Stimulated activated CD8-positive, alpha-beta memory T cell treated with anti-CD3 and anti-CD28 coated beads, Interleukin-4, amount 100 ng/mL, for 4 hours (primary cell): ENCODE measurements at places on chromosomes 11 and 22.

GRCh38 chr22:26169315-26170111 lies at the start of gene SEZ6L:
Gene SEZ6L, plus strand, starts transcription at chr22:26169462. Its CDS starts 208 bp downstream, at chr22:26169670.
- DNase-seq = no peak

- DNase-seq = peak; percentile 33
These were observed 1.7 kb upstream of the DDX6 start for GRCh38 chr11:118792570-118793124.

GRCh38 chr11:94546162-94546470 lies 2.4 kb downstream of the FUT4 start:
- DNase-seq = no peak

DNA sequence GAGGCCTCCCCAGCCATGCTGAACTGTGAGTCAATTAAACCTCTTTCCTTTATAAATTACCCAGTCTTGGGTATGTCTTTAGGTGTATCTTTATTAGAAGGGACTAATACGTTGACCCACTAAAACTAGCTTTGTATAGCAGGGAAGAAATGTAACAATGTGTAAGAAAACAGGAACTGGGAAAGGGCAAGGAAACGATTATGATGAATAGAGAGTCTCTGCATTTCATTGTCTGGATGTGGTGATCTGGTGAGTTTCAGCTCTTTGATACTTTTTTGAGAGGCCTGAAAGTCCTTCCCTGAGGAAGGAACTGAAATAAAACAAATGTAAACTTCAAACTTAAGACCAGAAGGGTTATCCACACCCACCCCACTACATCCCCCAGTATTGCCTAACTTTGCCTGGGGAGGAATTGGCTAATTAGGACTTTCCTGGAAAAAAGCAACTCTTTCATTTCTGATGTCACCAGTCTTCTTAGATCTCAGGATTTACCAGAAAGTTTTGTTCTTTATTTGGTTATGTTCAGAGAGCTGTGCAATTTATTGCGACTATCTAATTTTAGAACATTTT lies 119.0 kb downstream of the LDLRAD3 start:
- DNase-seq = no peak

DNA sequence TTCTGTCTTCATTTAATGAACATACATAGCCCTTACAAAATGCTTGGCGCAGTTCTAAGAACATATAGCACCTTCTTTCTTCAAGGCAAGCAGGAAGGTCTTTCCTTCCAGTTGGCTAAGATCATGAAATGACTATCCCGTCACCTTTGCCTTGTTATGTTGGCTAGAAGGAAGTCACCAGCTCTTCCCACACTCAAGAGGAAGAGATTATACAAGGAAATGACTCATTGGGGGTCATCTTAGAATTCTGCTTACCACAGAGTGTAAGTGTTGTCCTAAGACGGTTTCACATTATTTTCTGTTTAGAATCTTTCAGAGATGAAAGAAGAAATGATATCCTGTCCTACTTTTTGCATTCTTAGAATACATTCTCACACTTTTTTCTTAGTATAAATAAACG lies 808.0 kb upstream of the LUZP2 start:
- DNase-seq = no peak

DNA sequence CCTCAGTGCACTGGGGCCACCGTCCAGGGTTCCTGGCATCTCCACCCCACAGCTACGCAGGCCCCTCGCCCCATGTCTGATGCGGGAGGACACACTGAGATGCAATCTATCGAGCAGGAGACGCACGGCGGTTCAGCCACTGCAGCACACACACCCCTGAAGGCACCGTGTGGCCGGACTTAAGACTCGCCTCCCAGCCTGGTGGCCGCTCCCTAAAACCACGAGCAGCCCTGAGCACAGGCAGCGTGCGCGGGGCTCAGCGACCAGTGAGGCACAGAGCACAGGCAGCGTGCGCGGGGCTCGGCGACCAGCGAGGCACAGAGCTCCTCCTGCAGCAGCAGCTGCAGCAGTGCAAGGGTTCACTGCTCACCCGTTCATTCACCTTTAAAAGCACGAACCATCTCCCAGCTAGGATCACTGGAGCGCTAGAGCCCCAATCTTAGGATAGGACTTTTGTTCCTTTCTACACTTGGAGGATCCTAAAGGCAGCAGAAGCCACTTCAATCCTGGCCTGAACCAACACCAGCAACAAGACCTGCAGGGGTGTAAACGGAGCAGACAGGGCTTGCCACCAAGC lies 31.4 kb downstream of the TOLLIP start:
- DNase-seq = no peak

DNA sequence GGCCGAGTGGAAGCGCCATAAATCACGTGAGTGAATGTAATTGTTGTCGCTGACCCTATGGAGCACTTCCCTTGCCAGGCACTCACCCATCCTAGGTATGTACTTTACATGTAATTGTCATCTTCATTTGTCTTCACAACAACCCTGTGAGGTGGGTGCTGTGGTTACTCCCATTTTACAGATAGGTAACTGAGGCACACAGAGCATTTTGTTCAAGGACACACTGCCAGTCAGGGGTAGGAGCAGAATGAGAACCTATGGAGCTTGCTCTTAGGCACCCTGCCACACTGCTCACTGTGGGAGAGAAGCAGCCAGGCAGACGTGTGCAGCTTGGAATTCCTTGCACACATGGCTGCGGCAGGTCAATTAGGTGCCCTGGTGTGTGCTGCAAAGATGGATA lies 785 bp upstream of the EFCAB6 start:
- DNase-seq = no peak

- no peak for DNase-seq
These were observed 72.7 kb upstream of the CRTAM start for GRCh38 chr11:122765487-122766131.

DNA sequence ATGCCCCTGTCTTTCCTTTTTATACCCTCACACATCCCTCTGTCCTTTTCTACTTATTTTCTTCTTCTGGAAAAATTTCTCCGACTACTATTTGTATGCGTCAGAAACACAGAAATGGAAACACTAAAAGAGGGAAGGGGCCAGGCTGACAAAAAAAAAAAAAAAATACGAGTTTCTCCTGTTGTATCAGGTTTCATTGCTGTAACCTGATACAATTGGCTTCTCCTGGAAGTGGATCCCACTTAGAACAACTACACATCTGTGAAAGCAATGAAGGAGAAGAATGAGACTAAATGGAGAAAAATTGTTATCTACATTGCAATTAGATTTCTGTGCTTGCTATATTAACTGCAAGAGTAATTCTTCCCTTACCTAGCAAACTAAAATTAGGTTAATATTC lies 393.9 kb downstream of the GUCY1A2 start:
- no peak for DNase-seq

- DNase-seq = no peak
These were observed 353.1 kb downstream of the METTL15 start for GRCh38 chr11:28461338-28461737.

- DNase-seq = no peak
These were observed 102.7 kb downstream of the COMMD9 start for GRCh38 chr11:36186340-36187175.

DNA sequence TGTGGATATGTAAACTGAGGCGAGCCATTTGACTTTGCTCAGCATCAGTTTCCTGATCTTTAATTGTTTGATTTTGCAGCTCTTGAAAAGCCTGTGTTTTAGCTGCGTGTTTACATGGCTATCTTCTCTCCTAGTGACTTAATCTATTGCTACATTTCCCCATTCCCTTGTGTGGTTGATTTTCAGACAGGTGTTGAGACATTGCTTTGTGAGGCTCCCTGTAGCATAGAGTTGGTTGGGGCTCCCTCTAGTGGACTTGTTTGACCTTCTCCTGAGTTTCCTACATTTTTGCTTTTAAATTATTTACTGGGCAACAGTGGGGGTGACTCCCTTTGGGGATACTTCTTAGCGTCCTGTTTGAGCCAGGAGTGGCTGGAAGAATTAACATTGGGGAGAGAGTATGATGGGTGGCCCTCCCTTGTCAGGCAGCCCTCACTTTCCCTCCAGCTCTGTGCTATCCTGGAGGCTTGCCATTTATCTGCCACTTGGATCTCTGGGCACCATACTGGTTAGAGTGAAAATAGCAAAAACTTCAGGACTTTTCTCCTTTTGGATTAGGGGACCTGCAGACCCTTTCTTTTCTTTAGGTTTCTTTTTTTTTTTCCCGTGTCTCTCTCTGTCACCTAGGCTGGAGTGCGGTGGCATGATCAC lies 9.2 kb upstream of the CBL start:
- peak; percentile 38 for DNase-seq
